ENCODE measurements at places on chromosomes 4 and X.

GRCh38 chr4:8648296-8648695, 55.7 kb downstream of the CPZ start:
- DNase-seq: no peak

DNA sequence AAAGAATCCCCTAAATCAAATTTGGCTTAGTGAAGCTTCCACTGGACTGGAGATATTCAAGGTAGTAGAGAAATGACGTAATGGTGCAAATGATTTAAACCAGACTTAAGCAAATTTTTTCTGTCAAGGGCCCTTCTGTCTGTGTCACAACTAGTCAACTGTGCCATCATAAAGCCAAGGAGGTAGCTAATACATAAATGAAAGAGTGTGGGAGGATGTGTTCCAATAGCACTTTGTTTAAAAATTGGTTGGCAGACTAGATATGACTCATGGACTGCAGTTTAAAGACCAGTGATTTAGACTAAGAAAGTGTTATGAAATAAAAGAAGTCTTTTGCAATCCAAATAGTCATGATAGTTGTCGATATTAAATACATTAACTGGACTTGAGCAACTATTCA, 24.3 kb upstream of the TEX13C start:
- no peak for DNase-seq

- DNase-seq: no peak
These were observed 37.8 kb downstream of the SEPTIN6 start for GRCh38 chrX:119655125-119655524.

DNA sequence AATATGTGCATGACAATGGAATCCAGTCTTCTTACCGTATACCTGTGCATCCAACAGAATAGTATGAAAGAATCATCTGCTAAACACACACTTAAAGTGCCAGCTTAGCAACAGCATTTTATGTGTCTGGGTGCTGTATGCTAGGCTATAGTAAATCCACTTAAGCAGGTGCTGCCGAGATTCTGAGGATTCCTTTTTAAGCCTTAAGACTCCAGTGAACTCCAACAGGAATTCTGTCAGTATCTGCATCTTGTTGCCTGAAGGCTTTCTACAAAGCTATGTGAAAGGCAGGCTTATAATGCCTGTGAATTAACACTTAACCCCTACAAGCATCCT, 1076.4 kb upstream of the PABPC4L start:
- DNase-seq: no peak

GRCh38 chr4:74904509-74905065, 28.3 kb upstream of the PARM1 start:
- no peak for DNase-seq

DNA sequence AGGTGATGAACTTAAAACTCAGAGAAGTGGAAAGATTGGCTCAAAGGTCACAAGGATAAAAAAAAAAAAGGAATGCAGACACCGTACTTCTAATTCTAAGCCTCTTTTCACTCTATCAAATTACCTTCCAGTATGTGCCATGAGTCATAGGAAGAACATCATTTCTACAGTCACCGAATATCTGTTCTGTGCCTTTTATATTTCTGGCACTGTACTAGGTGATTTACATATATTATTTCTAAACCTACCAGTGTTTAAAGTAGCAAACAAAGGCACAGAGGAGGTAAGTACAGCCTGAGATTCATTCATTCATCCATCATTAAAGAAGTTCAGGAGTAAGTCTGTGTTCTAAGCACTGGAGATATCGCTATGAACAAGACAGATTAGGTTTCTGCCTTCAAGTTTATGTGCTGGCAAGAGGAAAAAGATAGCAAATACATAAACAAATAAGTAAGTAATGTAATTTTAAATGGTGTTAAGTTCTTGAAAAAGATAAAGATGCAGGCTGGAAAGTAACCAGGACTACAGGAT, 65.3 kb downstream of the PALLD start:
- no peak for DNase-seq

DNA sequence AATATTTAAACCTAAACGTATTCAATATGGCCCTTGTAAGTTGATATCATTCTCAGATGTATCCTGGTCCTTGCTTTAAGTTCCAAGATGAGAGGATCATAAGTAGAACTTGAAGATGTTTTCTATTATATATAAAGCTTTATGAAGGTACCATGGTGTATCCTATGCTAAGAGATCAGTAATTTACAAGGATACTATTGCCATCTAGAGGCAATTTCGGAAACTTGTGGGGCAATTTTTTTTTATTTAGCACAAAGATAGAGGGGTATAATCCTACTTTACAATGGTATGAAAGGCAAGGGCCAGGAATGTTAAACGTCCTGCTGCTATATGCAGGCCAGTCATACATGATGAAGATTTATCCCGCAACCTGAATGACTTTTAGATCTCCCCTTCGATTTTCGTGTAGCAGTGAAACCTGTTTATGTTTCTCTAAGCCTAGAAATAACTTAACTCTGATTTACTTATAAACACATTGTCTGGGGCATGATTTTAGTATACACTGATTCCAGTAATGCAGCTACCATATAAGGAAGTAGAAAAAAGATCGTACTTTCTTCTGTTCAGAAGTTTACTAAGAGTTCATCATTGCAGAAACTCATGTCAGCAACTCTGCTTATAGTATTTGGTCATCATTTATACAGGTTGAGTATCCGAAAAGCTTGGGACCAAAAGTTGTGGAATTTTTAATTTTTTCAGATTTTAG, 2.6 kb downstream of the SLC25A31 start:
- DNase-seq: peak; percentile 1

DNA sequence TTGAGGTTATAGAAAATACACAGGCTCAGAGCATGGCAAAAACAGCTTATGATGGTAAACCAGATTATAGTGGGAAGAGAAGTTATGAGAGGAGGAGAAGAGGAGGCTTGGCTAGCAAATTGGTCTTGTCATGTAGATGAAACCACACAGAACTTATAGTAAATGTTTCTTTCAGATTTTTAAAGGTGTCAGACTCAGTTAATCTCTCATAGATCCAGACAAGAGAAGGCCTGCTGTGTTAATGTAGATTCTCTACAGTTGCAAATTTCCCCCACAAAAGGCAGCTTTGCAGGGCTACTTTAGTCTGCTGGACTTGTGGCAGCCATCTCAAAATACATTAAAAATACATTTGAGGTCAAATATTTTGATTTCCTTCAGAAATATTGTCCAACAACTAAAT, 1731.7 kb downstream of the ARAP2 start:
- DNase-seq: no peak

GRCh38 chr4:129371926-129372325, 276.0 kb downstream of the C4orf33 start:
- DNase-seq: no peak

- DNase-seq: no peak
These were observed 42.1 kb downstream of the SLC9A7 start for GRCh38 chrX:46716796-46717195.

DNA sequence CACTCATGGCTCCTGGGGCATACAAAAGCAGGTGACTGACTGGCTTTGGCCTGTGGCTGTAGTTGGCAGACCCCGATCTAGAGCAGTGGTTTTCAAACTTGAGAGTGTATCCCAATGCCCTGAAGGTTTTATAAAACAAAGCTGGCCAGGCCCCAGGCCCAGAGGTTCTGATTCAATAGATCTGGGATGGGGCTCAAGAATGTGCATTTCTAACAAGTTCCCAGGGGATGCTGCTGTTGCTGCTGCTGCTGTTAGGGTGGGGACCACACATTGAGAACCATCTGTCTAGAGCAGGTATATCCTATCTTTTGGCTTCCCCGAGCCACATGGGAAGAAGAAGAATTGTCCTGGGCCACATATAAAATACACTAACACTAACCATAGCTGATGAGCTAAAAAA, 7.3 kb downstream of the AIFM1 start:
- DNase-seq: no peak

DNA sequence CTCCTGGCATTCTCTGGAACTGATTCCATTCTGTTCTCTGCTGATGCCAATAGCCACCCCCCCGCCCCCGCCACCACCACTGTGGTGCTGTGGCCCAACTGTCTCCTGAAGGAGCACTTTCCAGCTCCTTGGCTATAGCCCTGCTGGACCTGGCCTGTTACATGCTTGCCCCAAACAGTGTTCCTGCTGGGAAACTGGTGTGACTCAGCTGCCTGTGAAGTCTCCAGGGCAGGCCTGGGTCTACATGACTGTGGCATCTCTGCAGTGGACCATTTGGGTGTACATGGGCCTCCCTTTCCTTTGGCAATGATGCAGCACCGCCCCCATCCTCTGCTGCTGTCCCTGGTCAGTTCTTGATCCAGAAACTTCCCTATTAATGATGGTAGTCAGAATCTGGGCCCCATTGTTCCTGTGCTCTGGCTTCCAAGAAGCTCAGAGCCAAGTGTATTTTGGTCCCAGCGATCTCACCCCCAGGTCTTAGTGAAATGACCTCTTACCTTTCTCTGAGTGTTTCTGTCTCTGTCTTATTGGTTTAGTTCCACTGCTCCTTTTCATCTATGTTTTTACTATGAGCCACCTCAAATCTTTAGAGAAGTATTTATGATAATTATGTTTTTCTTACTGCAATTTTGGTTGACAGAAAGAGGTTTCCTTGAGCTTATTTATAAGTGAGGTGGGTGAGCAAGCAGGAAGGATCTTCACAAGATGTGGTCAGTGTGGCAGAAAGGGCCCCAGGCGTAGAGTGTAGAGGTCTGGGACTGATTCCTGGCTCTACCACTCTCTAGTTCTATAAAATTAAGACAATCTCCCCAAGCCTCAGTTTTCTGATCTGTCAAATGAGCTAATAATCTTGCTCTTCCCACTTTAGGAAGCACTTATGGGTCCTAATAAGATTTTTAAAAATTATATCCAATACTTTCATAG, 210.7 kb upstream of the EOLA2 start:
- no peak for DNase-seq

GRCh38 chr4:186592445-186592844, 37.1 kb upstream of the MTNR1A start:
- DNase-seq: no peak

DNA sequence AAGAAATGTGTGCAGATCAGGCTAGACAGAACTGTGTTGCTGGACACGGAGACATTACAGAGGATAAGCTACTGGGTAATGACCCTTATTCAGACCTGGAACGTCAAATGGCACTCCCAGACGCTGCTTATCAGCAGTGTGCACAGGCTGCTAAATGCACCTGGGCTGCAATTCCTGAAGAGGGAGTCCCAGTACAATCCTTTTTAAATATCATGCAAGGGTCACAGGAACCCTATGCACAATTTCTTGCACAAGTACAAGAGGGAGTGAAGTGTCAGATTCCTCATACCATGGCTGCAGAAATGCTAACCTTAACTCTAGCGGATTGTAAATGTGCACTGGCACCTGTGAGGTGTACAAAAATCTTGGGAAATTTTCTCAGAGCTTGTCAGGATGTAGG, 16.9 kb downstream of the SPIN2B start:
- DNase-seq: no peak

DNA sequence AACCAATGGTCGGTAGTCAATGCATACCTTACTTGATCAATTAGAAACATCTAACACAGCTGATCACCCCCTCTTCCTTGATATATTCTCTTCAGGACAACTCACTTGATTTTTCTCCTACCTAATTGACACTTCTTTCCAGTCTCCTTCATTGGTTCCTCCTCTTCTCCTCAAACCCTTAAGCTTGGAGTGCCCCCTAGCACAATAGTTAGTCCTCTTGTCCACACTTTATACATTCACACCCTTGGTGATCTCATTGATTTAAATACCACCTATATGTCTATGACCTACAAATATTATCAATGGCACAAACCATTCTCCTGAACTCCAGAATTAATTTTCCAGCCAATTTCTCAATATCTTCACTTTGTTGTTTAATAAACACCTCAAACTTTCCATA, 724.0 kb downstream of the ADGRL3 start:
- DNase-seq: no peak

- DNase-seq: no peak
These were observed 778.1 kb upstream of the SLIT2 start for GRCh38 chr4:19473569-19473968.

- DNase-seq: peak; percentile 12
These were observed at the start of gene FNIP2 for GRCh38 chr4:158768555-158769174. TSS of gene FNIP2 (plus strand) at chr4:158769026. CDS start at chr4:158769213, 187 bp downstream.

DNA sequence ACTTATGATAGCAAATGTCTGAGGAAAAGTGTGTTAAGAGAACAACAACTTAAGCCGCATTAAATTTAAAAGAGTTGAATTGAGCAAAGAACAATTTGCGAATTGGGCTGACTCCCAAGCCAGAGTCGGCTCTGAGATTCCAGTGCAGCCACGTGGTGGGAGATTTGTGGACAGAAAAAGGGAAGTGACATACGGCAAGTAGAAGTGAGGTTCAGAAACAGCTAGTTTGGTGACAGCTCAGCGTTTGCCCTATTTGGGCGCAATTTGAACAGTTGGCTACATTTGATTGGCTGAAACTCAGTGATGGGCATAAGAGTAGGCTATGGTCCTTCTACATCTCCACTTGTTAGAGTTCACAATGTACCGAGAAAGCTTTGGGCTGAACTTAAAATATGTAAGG, 124.0 kb downstream of the PRKX start:
- DNase-seq: no peak

DNA sequence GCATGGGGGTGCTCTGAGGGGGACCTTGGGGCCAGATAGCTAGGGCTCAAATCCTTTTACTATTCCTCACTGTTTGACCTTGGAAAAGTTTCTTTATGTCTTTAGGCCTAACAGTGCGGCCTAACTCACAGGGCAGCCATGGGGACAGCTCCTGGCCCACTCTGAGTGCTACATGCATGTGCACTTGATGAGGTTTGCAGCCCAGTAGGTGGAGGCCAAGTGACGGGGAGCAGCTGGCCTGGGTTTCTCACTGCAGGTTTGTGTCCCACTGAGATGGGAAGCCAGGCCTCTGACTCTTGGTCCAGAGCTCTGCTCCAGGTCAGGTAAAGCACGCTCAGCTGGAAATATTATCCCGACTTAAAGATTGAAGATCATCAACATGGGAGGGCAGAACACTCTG, 102.8 kb downstream of the SLC2A9 start:
- no peak for DNase-seq

GRCh38 chr4:10321931-10322330, 135.3 kb downstream of the ZNF518B start:
- no peak for DNase-seq

- no peak for DNase-seq
These were observed 66.3 kb downstream of the SRPX start for GRCh38 chrX:38154340-38154739.

GRCh38 chr4:153750197-153750817, 9.5 kb downstream of the RNF175 start:
- DNase-seq: peak; percentile 59

GRCh38 chr4:2981256-2981819, 18.0 kb downstream of the GRK4 start:
- no peak for DNase-seq

GRCh38 chr4:147368948-147369347, 111.9 kb upstream of the EDNRA start:
- no peak for DNase-seq

Data from SHP77 (cell line).